Mucosa of descending colon (tissue), 3 donors: ENCODE measurements at places on chromosomes 5 and 9. TPM values are rescaled to one million over a fixed set of nuclear protein-coding genes. Genes with fewer than 3 reads are reported as not detected.

LIFR gene
- 9.5 TPM for total RNA-seq

PCDH12 gene
- 2.2 TPM for total RNA-seq

DNA sequence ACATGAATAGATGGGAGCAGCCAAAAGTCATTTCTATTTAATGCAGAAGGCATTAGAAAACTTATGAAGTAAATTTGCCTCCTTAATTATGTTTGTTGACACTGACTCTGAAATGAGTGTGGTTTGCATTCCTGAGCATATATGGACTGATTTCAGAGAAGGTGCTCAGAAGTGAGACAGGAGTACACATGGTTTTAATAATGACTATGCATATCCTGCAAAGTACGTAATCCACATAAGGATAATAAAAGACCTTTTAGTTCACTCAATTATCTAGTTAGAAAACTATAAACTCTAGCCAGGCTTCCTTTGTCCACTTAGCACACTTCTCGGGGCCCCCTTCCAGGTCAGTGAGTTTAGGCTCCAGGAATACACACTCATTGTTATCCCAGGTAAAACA, 75.7 kb upstream of the SNX2 start:
- no peak for DNase-seq

- no peak for DNase-seq
Observed at GRCh38 chr9:18947892-18948339, 85.1 kb downstream of the SAXO1 start.

GRCh38 chr9:2242831-2243330, 227.7 kb downstream of the SMARCA2 start:
- peak; percentile 8 for DNase-seq

IFNE gene
- not detected for total RNA-seq

TAF11L12 gene
- not detected for total RNA-seq

- no peak for DNase-seq
Observed at GRCh38 chr5:91875196-91875779, 492.2 kb upstream of the ARRDC3 start.

DNA sequence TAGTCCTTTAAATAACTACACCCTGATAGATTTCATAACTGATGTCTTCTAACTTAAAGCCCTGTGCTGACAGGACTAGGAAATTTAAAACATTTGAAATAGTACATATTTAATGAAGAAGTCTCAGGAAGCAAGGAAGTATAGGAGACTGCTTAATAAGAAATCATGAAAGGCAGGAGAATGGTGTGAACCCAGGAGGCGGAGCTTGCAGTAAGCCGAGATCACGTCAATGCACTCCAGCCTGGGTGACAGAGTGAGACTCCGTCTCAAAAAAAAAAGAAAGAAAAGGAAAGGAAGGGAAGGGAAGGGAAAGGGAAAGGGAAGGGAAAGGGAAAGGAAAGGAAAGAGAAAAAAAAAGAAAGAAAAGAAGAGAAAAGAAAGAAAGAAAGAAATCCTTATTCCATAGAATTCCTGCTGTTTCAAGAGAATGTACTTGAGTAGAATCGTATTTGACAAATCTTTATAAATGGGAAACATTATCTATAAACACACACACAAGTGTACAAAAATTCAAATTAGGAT, 74.1 kb downstream of the BNC2 start:
- DNase-seq = no peak

DNA sequence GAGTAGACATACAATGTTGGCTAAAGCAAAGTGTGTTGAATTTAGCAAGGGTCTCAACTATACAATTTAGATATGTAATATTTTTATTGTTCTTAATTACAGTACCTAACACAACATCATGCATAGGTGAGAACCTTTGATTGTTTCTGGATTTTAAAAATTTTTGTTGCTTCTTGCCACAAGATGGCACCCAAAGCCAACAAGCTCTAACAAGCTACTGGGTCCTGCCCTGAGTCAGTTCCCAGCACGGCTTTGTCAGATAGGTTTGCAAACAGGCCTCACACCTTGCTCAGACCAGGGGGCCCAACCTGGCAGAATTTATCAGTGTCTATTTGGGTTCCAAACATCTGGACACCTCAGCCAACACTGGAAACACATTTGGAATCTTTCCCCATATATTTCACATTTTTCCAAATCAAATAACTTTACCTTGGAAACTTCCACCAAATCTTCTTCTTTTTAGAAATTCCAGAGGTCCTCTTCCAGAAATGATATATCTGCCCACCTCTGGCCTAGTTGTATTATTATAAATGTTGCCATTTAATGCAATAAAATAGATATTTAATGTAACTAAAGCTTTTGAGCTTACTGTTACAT, 49.5 kb upstream of the EGFLAM start:
- DNase-seq = no peak

SUSD1 gene
- 18.8 TPM for total RNA-seq

GRCh38 chr9:138115506-138115905, 237.9 kb downstream of the CACNA1B start:
- DNase-seq = no peak

DNA sequence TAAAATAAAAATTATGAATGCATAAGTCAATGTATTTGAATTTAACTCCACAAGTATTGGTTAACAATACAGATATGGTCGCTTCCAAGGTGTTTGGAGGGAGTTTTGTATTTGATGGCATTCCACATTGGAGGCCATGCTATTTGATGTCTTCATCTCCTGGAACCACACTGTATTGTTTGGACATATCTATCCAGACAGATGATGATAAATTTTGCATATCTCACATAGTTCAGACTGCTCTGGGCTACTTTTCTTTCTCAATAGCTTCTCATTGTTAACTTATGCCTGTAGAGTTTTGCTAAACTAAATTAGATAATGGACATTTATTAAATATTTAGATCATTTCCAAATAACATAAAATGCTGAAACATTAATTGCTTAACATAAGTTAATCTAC, 58.0 kb downstream of the CDKN2A start:
- DNase-seq = no peak

CYSTM1 gene
- total RNA-seq = 175 TPM

GRPEL2 gene
- 15.2 TPM for total RNA-seq

DNA sequence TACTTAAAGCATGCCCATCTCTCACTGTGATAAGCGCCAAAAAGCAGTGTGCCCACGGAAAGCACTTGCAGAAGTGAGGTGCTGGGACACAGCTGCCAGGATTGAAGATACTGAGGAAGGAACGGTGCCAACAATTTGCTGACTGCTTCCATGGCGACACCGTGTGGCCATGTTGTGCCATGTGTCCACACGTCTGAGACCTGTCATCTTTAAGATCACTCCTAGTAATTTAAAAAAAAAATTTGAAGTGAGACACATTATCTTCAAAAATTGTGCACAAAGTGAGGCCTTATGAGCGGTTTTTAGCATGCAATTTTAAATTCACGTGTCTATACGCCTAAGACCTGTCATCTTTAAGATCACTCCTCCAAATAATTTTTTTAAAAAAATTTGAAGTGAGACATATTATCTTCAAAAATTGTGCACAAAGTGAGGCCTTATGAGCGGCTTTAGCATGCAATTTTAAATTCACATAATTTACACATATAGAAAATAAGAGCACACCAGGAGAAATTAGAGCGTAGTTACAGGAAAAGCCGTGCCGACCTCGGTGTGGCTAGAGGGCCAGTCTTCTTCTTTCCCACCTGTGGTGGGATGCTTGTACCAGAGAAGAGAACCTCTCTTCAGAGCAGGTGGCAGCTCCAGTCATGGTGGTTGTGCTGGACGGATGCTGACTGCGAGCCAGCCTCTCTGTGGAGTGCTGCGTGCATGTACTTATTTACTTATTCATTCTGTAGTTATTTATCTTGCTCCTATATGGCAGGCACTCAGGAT, 21.4 kb upstream of the FLT4 start:
- no peak for DNase-seq

GABRA6 gene
- not detected for total RNA-seq

WDR36 gene
- total RNA-seq = 22.4 TPM

DNA sequence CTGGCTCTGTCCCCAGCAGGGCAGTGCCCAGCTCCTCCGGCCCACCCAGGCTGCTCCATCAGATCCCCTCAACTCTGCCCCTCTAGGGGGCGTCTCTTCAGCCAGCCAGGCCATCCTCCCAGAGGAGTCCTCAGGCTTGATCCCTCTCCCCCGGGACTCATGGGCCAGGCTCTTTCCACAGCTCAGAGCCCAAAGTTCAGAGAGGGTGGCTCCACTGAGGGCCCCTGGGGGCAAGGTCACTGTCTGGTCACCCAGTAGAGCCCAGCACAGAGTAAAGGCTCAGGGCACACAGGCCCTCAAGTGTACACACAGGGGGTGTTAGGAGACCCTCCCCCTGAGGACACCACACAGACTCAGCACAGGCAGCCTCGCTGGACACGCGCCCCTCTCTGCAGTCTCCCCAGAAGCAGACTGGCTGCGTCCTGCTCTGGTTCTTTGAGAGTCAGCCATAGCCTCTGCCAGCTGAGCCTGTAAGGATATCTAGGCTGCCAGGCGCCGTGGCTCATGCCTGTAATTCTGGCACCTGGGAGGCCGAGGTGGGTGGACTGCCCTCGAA, 64.8 kb downstream of the PAX5 start:
- no peak for DNase-seq

DNA sequence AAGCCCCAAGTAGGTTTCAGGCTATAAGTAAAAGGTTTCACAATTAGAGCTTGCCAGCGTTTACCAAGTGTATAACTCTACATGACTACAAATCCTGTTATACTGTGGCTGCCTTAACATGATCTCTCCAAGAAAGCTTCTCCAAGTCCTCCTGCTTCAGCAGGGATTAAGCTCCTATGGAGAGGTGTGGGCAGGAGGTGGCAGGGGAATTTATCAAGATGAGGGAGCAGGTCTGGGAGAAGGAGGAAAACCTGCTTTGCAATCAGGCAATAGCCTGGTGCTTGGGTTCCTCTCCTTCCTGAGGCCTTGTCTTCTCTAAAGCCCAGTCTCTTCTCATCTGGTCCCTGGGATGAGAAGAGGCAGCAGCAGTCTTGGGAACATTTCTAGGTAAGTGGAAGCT, 135.2 kb downstream of the TSSK1B start:
- no peak for DNase-seq

- DNase-seq = no peak
Observed at GRCh38 chr5:109304309-109304708, 105.5 kb downstream of the PJA2 start.

DNA sequence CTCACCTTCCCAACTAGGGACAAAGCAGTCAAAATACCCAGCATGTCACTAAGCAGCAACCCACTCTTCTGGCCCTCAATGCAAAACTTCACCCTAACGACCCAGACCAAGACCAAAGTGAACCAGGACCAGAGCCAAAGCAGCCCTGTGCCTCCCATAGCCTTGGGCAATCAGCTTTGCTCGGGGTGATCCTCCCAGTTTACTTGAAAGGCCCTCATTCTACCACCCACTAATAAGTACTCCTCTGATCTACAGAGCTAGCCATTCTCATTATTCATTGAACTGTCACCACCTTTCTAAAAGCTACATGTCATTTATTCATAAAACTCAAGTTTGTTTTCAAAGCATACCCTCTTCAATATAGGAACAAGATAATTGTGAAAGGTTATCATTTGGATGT, 221.0 kb downstream of the FRMD3 start:
- DNase-seq = no peak

- no peak for DNase-seq
Observed at GRCh38 chr9:129665389-129665775, at the start of gene PRRX2. Gene PRRX2 (plus strand): TSS chr9:129665647. CDS start chr9:129665868, 221 bp downstream.

- no peak for DNase-seq
Observed at GRCh38 chr5:171865471-171865870, 79.9 kb downstream of the SMIM23 start.

DNA sequence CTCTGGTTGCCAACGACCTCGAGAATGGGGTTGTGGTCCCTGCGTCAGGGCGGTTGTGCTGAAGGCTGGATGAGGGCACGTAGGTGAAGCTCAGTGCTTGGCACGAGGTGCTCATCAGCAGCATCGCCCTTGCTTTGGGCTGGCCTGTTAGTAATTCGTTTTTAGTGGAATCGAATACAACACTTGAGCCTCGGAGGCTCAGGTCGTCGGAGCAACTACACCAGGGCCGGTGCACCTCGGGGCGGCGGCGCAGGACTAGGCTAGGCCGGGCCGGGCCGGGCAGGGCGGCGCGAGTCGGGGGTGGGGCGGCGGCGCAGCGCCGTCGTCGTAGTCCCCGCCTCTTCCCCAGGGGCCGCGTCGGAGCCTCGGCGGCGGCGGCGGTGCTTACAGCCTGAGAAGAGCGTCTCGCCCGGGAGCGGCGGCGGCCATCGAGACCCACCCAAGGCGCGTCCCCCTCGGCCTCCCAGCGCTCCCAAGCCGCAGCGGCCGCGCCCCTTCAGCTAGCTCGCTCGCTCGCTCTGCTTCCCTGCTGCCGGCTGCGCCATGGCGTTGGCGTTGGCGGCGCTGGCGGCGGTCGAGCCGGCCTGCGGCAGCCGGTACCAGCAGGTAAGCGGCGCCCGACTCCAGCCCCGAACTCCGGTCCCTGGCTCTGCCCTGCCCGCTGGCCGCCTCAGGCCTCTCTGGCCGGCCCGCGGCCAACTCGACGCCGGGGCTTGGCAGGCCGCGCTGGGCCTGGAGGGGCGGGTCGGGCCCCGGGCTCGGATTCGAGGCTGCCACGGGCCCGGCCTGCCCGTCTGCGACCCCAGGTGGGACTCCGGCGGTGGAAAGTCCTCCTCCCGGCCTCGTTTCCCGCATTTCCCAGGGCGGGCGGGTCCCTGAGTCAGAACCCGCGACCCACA, at the start of gene NDFIP1:
NDFIP1 (plus strand) TSS at position 348 of the 899 bp plus-strand sequence; CDS start at position 544, 196 bp downstream.
- peak; percentile 94 for DNase-seq

GPR151 gene
- total RNA-seq = not detected

- DNase-seq = no peak
Observed at GRCh38 chr5:76474377-76474776, 71.3 kb downstream of the IQGAP2 start.

DMGDH gene
- 1.8 TPM for total RNA-seq

PTTG1 gene
- 46.8 TPM for total RNA-seq

SPINK6 gene
- total RNA-seq = 3.0 TPM

DPYSL3 gene
- total RNA-seq = 12.0 TPM
